Stimulated activated CD4-positive, alpha-beta T cell treated with anti-CD3 and anti-CD28 coated beads, Interleukin-15, amount 100 ng/mL, for 24 hours (primary cell): ENCODE measurements at places on chromosomes 2 and 18.

DNA sequence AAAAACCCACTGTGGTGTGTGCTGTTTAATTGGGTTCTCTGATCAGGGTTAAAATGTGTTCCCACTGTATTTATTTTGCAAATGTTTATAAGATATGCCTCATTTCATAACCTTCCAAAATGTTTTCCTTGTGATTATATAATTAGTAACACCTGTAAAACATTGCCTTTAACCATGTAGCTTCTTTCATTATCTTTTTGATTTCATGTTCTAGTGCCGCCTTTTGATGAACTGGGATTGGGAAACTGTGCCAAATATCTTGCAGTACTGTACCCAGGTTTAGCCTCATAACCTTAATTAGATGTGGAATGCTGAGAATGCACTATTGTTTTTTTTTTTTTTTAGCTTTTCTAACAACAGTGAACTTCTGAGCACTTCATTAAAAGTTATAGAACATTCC is 96.9 kb downstream of the TANC1 start:
- no peak for DNase-seq

DNA sequence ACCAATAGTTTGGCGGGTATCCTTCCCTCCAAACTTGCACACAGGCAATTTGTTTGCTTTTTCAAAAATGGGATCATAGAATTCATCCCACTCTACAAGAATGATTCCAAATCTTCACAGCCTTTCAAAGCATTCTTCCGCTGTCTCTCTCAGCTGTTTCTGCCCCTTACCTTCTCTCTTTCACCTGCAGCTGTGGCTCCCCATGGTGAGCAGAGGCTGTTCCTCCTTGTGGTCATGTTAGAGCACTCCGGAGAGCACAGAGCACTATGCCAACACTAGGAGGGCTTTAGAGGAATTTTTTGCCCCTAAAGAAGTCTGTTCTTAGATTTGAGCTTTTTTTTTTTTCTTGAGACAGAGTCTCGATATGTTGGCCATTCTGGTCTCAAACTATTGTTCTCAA is 30.4 kb downstream of the MTHFD2 start:
- no peak for DNase-seq

DNA sequence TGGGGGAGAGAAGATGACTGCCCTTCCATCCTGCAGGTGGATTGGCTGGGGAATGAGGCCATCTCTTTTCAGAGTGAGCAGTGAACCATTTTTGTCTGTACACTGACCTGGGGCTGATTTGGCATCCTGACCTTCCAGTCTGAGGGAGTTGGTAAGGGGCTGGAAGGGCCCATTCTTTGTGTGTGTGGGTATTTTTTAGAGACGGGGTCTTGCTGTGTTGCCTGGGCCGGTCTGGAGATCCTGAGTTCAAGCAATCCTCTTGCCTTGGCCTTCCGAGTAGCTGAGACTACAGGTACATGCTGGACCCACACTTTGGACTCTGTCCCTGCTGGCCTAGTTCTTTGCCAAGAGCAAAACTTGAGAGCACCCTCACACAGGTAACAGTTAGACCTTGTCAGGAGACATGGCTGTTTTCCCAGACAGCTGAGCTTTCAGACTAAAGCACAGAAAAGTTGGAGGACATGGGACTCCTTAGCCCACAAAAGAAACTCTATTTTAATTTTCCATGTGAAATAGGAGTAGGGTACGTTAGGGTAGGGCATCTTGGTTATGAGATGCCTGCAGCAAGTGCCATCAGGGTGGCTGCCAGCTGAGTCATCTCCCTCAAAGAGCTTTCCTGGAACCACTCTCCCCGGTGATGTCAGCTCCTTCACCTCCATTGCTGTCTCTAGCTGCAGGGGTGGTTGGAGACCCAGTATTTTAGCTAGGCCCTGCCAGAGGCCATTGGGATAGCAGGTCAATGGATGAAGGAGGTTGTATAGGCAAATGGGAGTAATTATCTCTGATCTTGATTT is 60.7 kb downstream of the DGKD start:
- peak; percentile 70 for DNase-seq

- DNase-seq: no peak
Measured at GRCh38 chr2:197200051-197200761, 110.4 kb downstream of the ANKRD44 start.

GRCh38 chr2:232873292-232873908 is 3.3 kb downstream of the SNORC start:
- DNase-seq: no peak

DNA sequence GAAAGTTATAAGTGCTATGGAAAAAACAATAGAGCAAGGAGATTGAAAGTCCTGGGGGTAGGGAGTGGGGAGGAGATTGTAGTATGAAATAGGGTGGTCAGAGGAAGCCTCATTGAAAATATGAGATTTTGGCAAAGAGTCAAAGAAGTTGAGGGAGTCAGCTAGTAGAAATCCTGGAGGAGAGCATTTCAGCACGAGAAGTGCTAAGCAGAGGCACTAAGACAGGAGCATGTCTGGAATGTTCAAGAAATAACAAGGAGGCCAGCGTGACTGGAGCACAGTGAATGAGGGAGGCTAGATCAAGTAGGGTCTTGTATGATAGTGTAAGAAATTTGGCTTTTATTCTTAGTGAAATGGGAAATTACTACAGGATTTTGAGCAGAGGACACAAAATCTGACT is 2.1 kb upstream of the TSPYL6 start:
- no peak for DNase-seq

- DNase-seq: no peak
Measured at GRCh38 chr2:149184991-149185390, 145.4 kb upstream of the LYPD6 start.

DNA sequence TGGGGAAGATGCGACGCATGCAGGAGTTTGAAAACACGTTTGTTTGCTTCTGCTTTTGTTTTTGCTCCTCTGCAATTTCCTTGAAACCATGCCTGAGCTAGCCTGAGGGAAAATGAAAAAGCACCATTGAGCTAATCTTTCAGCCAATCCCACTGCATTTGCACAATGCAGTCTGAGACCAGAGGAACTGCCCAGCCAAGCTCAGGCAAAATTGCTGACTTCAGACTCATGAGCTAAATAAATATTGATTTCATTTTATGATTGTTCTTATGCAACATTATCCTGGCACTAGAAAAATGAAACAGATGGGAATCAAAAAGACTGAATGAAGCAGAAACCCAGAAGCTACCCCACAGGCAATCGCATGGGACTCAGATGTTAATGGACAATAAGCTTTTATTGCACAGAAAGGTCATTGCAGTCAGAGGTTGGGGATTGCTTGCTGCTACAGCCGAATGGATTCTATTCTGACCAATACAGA is 37.0 kb downstream of the TPRKB start:
- DNase-seq: no peak
